ENCODE measurements at places on chromosomes 3 and 15.

DNA sequence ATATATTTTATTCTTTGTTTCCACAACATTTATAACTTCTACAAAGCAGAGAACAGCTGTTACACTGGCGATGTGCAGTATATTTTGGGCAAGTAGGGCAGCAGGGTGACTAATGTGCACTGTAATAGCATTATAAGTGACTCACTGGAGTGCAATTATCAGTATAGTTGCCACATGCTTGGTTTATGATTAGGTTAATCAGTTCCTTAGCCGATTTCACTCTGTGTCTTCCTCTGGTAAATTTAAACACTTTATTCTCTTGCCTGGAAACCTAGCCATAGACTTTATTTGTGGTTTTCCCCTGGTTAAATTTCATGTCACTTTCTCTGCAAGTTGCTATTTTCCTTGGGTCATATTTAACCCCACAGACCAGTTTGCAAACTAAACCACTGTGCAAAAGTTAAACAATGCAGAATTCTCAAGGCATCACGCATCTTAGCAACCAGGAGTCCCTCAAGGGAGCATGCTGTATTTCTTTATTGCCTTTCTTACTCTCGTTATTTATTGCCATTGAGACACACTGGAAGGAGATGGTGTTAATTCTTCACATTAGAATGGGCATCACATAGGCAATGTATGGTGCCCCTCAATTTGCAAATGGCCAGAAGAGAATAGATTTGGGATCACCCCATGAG, 690.2 kb upstream of the DPPA4 start:
- DNase-seq = no peak

DNA sequence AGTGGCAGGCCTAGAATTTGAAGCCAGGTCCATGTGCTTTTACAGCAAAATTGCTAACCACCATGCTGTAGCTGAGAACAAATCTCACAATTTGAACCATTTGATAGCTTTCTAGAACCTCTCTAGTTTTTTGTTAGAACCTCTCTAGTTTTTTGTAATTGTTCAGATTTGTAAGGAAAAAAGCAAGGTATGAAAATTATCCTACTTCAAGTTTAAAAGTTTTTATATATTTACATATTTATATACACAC, 9.8 kb downstream of the GXYLT2 start:
- DNase-seq = no peak

GRCh38 chr15:98039596-98039995, 79.1 kb downstream of the ARRDC4 start:
- no peak for DNase-seq

DNA sequence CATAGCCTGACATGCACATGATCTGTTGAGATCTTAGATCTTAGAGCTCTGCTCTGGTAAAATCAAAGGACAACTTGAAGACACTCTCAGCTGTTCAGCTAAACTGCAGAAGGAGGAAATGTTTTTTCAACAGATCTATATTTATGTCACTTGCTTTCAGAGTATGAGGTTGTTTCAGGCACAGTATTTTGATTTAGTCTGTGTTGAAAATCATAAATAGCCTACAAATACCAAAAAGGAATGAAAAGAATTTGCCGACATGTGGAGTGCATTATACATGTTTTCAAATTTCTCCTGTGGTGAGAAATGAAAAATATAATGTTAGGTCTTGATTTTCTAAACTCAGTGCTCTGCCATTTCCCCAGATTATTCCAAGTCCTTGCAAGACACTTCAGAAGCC, 1118.4 kb downstream of the TBL1XR1 start:
- DNase-seq = no peak

DNA sequence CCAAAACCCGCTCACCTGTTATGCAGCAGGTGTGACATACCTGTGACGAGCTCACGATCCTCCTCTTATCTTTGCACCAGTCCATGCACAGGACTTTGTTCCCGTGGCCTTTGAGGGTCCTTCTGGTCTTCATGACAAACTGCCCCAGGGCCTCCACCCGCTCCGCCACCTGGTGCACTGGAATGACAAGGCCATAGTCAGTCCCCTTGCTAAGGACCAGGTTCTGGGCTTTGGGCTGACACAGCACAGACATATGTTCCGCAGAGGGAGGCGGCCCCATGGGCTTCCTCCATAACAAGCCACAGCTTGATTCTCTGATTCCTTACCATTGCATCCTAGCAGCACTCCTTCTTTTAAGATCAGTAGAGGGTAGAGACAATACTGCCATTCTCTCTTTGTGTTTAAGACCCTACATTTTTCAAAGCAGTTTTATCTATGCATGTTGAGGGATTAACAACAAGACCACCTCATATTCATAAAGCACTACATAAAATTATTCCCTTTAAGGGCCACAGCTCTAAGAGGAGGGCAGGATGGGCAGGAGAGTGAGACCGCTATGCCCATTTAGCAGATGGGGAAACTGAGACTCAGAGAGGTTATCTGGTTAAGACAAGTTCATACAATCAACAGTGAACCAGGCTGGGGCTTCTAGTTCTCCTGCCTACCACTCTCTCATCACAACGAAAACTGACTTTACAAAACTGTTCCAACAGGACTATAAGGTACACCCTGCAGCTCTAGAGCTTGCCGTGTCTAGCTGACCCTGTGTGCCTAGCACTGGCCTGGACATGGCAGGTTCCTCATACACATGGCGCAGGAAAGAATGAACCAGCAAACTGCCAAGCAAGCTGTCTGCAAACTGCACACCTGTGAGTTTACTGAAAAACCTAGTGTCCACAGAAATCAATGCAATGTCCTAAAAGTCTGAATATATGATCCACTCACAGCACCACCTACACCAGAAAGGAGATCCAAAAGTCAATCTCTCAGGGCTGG, 37.0 kb downstream of the GNB5 start:
- no peak for DNase-seq

DNA sequence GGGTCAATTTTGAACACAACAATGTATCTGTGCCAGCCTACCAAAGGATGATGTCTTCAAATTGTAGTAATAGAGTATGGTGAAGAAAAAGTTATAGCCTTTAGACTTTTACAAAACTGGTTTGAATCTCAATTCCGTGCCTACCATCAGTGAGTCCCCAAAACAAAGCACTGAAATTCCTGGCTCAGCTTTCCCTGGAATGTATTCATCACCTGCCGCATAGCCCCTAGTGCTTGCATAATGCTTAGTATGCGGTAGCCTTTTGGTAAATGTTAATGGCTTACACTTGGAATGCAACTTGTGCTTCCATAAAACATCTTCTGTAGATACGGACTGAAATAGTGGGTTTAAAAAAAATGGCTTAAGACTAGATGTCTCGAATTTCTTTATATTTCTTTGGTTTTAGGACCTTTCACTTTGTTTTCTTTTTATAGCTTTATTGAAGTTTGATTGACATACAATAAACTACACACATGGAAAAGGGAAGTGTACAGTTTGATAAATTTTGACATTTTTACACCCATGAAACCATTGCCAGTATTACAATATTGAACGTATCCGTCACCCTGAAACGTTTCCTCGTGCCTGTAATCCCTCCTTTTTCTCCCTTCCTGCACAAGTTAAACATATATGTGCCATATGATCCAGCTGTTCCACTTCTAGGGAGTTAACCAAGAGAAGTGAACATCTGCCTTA, 12.1 kb downstream of the SACM1L start:
- DNase-seq = no peak

- no peak for DNase-seq
Measured at GRCh38 chr3:144636833-144637232, 665.2 kb downstream of the DIPK2A start.

- DNase-seq = no peak
Measured at GRCh38 chr3:195462308-195462610, 19.4 kb upstream of the ACAP2 start.

- no peak for DNase-seq
Measured at GRCh38 chr3:141853081-141853601, 23.3 kb upstream of the ATP1B3 start.

- DNase-seq = no peak
Measured at GRCh38 chr3:157573281-157573680, 70.1 kb upstream of the VEPH1 start.

GRCh38 chr3:47617086-47618010, 38.7 kb upstream of the CSPG5 start:
- no peak for DNase-seq

GRCh38 chr15:36177590-36178302, 401.7 kb upstream of the CDIN1 start:
- DNase-seq = no peak

- DNase-seq = no peak
Measured at GRCh38 chr3:111238885-111239284, 167.3 kb downstream of the NECTIN3 start.

- no peak for DNase-seq
Measured at GRCh38 chr3:70703305-70704102, 391.1 kb upstream of the MDFIC2 start.

DNA sequence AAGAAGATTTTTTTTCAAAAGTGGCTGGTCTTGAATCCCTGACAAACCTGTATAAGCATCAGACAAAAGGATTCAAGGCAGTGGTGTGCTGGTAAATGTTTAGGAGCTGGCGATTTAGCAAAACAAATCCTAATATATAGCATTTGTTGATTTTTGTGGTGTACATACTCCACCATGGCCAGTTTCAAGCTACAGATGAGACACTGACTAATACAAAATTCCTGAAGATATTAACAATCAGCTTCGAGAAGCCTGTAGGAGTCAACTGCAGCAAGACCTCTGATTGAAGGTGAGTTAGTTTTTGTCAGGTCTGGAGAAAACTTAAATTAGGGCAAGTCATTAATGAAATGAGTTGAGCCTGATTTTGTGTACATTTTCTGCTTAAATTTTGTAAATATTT, 6.7 kb downstream of the STRIT1 start:
- DNase-seq = no peak

DNA sequence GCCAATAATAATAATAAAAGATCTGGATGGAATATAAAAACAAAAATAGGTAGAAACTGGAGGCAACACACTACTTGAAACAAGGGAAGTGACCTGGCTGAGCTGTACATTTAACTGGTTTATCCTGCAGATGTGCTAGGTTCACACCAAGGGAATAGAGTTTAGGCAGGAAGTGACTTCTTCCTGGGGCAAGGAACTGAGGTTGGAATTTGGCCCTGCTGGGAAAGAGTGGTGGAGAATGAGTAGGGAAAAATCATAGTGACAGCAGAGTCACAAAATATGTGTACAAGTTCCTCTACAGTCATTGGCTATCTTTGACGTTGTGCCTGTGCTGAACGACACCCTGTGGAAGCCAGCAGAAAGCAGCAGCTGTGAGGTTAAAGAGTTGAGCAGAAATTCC, 44.1 kb downstream of the ARHGAP11B start:
- DNase-seq = no peak

DNA sequence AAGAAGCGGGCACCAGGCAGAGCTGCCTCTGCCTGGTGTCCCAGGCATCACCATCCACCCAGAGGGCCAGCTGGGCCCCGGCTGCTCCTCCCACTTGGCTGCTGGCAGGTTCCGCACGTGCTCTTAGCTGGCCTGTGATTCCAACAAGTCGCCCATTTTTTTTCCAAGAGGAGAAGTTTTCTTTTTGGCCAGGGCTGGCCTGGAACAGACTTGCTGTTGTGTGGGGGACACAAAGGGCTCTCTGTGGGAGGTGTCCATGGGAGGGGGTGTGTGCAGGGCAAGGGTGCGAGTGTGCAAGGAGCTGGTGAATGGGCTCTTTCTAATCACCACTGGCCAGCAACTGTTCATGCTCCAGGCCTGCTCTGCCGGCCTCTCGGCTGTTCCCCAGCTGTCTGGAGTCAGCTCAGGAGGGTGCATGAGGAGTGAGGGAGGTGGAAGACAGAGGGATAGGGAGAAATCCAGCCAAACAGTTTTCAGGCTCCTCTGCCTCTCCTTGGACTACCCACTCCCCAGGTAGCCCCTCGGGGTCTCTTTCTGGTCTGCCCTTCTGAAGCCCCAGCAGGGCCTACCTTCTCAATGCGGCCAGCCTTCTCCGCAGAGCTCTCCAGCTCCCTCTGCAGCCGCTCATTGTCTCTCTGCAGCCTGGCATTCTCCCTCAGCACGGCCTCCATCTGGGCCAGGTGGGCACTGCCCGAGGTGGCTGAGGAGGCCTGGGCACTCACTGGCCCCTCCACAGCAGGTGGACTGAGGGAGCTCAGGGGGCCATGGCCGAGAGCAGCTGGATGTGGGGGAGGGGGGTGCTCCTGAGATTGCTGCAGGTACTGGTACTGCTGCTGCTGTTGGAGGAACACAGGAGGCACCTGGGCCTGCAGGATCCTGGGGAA, 7.1 kb downstream of the AMOTL2 start:
- DNase-seq = no peak

DNA sequence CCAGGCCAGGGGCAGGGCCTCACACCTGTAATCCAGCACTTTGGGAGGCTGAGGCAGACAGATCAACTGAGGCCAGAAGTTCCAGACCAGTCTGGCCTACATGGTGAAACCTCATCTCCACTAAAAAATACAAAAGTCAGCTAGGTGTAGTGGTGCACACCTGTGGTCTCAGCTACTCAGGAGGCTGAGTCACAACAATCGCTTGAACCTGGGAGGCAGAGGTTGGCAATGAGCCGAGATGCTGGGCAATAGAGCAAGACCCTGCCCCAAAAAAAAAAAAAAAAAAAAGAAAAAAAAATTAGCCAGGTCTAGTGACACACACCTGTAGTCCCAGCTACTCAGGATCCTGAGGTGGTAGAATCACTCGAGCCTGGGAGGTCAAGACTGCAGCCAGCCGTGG, 18.8 kb downstream of the MYO9A start:
- no peak for DNase-seq

- DNase-seq = no peak
Measured at GRCh38 chr3:14884665-14885064, 62.7 kb upstream of the NR2C2 start.

DNA sequence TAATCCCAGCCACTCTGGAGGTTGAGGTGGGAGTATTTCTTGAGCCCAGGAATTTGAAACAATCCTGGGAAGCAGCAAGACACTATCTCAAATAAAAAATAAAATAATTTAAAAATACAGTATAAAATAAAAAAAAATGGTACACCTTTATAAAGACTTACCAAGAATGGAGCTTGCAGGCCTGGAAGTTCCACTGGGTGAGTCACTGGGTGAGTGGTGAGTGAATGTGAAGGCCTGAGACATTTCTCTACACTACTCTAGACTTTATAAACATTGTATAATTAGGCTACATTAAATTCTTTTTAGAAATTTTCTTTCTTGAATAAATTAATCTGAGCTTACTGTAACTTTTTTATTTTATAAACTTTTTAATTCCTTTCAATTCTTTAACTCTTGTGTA, 609.1 kb upstream of the BCHE start:
- no peak for DNase-seq

DNA sequence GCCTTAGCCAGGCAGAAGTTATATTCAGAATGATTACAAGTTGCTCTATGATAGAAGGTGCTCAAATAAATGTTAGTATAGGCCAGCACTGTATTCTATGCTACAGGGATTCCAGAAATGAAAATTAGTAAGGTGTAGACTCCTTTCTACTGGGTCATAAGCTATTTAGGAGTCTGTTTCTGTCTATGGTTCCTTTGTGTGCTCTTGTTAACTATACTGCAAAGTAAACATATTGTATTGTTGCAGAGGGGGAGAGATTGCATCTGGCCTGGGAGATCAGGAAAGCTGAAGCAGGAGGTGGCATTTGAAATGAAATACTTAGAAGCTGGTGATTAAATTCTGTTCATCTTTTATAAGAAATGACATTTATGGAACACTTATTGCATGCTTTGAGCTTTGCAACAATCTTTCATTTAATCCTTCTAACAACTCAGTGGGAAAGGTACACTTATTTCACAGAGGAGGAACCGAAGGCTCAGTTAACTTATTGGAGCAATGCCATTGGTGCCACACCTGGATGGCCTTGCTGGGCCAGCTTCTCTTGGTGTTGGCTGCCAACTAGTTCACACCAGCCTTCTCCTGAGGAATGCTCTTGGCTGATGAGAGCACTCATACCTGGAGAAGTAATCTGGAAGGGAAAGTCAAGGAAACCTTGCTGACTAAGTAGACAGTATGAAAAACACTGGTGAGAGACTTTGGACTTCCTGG, 39.1 kb downstream of the ABHD5 start:
- DNase-seq = no peak
